Central memory CD4-positive, alpha-beta T cell (primary cell): ENCODE measurements at places on chromosomes 2 and 18.

- DNase-seq, result no peak
These were observed 86.2 kb upstream of the CCDC195 start for GRCh38 chr2:224802407-224802806.

DNA sequence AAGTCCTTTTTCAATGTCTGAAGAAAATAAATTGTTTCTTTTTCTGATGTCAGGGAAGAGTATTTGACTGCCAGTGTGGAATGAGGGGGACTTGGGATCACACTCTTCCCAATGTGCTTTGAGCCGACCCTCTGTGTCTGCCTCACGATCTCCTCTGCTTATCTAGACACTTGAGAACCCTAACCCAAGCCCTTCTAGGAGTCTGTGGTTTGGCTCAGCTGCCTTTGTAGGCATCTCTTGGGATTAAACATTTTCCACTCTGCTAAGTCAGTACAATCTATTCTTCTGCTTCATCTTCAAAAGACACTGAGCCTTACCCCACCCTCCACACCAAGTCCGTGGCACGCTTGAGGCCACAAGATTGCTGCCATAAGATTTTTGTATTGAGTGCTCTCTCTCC is 19.4 kb downstream of the FAM110C start:
- no peak for DNase-seq

DNA sequence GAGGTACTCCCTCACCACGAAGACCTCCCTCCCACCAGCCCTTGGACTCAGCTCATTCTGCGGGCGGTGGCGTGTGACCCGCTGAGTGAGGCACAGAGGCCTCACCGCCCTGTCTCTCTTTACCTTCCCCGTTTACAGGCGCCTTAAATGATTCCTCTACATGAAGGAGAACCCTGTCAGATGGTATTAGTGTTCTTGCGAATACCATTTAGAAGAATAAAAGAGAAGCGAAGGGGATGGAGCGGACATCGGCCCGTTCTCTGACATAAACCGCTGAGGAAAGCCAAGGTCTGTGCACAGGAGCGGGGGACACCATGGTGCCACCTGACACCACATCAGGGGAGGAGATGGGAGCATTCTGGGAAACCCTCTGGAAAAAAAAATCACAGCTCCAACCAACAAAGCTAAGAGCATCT is 179.8 kb downstream of the HDAC4 start:
- no peak for DNase-seq

DNA sequence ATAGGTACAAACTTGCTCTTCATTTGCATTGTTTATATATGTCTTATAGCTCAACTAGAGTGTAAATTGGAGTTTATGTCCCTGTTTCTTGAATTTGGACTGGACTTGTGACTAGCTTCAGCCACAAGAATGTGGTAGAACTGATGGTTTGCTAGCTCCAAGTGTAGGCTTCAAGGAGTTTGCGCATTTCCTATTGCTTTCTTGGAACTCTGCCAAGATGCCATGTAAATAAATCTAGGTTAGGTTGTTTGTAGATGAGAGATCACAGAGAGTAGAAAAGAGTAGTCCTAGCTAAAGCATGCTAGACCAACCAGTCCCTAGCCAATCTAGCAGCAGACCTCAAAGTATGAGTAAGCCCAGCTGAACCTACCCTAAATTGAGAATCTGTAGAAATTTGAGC is 183.0 kb upstream of the CYP26B1 start:
- no peak for DNase-seq

GRCh38 chr18:24075767-24076597 is 61.4 kb downstream of the TTC39C start:
- DNase-seq, result peak; percentile 33

DNA sequence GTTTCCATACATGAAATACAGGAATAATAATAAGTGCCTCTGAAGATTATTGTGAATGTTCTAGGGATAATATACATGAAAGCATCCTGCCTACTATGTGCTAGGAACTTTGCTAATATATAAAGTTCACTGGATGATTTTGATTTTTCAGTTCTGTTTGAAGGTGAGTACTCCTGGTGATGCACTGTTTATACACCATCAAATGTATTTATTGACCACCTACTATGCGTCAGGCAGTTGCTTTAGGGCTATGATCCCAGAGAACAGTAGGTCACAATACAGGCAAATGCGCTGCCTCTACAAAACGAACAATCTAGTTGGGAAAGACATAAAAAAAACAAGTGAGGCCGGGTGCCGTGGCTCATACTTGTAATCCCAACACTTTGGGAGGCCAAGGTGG is 10.7 kb downstream of the TXNDC9 start:
- DNase-seq, result no peak

GRCh38 chr18:9095297-9096006 is 7.0 kb upstream of the NDUFV2 start:
- DNase-seq, result peak; percentile 60

- DNase-seq, result no peak
These were observed 496.7 kb upstream of the PIK3C3 start for GRCh38 chr18:41458376-41458775.

DNA sequence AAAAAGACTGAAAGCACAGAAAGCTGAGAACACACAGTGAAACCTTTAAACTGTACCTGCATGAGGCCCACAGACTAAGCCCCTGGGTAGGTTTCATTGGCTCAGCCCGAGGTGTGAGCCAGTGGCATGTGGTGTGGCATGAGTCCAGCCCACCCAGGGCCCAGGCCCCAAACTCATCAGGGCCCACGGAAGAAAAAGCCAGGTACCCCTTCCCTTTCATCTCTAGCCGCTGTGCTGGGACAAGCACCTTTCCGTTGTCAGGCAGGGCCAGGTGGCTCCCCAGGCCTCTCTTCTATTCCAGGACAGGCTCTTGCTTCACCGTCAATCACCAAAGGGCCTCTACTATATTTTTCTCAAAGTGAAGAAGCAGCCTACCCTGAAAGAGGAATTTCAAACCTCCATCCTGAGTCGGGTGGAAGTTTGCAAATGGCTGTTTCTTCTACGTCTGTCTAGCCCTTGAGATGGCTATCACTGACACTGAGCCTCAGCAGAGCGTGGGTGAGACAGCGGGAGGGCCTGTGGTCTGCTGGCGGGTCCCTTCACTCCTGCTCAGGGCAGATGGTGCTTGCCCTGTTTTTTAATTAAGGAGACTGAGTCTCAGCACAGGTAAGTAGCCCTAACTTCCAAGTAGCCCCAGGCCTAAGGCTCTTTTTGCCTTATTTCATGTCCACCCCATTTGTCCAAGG is 8.6 kb downstream of the DNAJB2 start:
- DNase-seq, result no peak

DNA sequence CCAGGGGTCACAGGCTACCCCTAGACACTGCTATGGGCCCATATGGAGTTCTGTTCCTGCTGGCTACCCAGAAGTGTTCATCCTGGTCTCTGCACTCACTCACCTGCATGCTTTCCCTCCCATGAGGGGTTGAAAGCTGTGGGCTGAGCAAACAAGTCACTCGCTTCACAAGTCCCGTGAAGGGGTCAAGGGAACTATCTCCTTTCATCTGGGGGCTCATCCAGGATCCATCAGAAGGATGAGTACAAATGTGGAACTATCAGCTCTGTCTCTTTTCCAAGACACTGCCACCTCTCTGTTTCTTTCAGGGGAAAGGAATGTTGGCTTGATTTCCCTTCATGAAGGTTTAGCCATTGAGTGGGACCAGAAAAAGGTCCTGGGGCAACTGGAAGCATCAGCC is 21.7 kb downstream of the SULT1C4 start:
- no peak for DNase-seq

DNA sequence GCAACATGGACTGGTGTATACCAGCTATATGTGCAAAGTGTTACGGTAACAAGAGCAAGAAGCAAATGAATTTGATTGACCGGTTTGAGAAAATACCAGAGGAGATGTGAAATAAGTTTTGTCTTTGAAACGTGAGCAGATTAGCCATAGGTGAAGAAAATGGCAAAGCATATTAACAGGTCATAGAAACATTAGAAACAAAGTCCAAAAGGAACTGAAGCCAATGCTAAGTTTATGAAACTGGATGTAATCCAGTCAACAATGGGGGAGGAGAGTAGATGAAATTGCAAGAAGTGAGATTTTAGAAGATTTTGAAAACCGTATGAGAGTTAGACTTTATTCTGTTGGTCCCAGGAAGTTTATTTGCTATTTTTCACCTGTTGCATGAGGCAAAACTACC is 1315.4 kb upstream of the CHAC2 start:
- no peak for DNase-seq

- no peak for DNase-seq
These were observed 278.3 kb downstream of the NAPG start for GRCh38 chr18:10804126-10804525.
